ENCODE measurements at places on chromosomes 7 and 10.
A peak's percentile ranks its signal among the peaks of the same experiment; 100 is the strongest.

DNA sequence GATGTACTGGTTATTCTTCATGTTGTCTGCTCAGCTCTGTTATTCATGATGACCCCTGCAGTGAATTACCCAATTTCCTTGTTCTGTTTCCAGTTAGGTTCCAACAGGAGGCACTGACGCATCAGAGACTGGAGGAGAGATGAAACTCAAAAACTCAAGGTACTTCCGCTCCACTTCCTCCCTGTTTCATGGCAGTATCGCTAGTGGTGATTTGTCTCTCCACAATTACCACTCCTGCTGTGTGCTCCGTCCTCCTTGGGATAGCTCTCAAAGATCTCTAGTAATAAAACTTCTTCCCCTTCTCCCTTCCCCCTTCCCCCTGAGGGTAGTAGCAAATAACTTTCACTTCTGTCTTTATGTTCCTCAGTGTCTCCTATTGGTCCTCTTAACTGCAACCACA lies 107.4 kb upstream of the ABCB5 start:
- DNase-seq, result no peak

DNA sequence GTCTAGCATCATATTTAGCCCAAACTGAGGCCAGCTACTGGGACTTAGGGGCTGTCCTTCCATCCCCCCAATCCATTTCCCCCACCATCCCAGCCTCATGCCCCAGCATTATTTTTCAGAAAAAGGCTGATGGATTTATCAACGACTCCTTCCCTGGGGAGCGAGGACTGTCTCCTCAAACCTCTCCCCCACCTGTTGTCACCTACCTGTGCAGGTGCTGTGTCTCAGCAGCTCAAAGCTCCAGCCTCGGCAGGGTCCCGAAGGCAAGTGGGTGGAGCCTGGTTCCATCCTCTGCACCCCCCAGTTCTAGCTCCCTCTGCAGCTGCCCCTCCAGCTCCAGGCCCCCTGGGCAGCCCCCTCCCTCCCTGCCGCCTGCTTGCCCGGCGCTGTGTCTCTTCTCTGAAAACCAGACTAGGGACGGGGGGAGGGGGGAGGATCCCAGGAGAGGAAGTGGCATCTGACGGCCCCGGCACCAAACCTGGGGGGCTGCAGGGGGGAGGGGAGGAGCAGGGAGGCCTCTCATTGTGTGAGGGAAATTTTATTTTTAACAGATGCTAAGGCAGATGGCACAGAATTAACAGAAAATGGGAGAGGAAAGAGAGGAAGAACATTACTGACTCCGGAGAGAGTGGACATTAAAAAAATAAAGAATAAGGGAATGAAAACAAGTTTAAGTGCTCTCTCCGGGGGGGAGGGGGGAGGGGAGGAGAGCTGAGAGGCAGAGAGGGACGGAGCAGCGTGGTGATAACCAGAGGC lies 61.7 kb upstream of the PAX2 start:
- DNase-seq, result no peak

GRCh38 chr10:66717231-66717981 lies 208.4 kb upstream of the LRRTM3 start:
- no peak for DNase-seq

GRCh38 chr7:83640731-83641537 lies 8.0 kb downstream of the SEMA3E start:
- no peak for DNase-seq

- DNase-seq, result no peak
These were observed 42.6 kb downstream of the GSDME start for GRCh38 chr7:24714676-24715010.

DNA sequence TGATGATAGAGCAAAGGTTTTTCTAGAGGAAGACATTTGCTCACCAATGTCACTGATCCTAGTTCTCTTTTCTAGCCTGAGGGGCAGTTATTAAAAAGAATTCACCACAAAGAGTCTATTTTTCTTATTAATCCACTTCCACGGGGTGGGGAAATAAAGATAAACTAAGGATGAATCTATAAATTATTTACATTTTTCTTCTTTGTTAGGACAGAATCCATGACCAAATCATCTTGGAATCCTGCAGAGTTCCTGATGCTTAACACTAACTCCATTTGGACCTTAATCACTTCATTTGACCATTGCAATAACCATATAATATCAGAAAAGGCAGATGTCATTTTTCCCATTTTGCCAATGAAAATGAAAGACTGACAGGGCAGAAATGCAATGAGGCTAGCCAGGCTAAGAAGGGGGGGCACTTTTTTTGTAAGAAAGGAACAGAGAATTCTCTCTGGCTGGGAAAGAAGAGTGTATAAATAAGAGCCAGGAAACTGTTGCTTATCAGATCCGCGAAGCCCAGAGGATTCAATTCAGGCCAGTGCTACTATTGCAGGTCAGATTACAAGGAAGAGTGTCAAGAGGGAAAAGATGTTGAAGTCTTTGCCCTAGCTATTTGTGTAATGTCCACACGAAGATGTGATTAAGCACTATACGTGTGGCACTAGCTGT lies 433.2 kb downstream of the TNS3 start:
- DNase-seq, result no peak

- no peak for DNase-seq
These were observed 43.1 kb upstream of the EMX2 start for GRCh38 chr10:117499248-117500105.

DNA sequence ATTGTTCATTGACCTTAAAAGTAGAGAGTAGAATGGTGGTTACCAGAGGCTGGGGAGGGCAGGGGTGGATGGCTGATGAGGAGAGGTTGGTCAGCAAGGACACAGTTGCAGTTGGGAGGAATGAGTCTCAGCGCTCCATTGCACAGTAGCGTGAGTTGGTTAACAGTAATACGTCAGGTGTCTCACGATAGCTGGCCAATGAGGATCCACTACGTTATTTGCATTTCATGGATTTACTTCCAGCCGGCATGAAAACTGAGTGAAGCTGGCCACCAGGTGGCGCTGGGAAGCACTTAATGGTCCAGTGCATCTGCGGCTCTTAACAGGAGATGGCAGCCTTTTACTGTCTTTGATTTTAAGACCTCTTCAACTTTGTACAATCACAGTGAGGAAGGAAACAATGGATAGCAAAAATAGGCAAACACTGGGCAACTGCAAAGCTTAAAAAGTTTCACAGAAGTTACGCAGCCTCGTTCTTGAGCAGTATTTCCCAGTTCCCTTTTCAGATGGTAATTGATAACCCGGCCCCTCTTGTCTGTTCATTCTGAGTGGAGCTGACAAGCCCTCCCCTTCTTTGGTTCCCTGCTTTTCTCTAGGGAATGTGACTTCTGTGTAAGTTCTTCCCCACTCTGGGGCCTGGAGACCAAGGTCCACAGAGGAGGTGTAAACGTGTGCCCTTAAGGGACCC lies 23.7 kb downstream of the AKR1E2 start:
- peak; percentile 89 for DNase-seq

DNA sequence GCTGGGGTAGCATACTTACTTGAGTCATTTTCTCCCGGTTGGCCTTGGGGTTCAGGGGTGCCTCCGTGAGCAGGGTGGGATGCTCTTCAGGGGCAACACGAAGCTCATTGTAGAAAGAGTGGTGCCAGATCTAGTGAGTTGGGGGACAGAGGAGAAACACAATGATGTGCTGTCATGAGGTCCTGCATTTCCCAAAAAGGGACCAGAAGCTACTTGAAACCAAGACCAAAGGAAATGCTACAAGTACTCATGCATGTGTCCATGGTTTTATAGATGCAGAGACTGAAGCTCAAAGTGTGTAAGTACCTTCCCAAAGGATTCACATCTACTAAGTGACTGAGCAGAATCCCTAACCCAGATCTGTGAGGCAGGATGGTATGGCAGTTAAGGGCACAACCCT lies 8.8 kb downstream of the ACTA2 start:
- DNase-seq, result no peak

GRCh38 chr10:103545771-103546281 lies 52.3 kb downstream of the NEURL1 start:
- DNase-seq, result peak; percentile 50

GRCh38 chr10:1538531-1539061 lies 198.7 kb downstream of the ADARB2 start:
- DNase-seq, result peak; percentile 40

DNA sequence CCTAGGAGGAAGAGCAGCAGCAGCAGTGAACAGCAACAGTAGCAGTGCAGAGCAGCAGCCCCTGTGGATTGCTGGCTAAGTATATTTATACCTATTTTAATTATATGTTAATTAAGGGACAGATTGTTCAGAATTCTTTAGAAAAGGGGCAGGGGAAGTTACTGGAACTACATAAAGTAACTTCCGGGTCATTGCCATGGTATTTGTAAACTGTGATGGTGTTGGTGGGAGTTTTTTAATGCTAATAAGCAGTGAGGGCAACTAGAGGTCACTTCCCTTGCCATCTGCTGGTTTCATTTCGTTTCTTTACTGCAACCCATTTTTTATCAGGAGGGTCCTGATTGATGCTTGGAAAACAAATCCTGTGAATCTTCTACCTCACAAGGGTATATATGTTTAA lies 229.8 kb upstream of the PODXL start:
- DNase-seq, result no peak

DNA sequence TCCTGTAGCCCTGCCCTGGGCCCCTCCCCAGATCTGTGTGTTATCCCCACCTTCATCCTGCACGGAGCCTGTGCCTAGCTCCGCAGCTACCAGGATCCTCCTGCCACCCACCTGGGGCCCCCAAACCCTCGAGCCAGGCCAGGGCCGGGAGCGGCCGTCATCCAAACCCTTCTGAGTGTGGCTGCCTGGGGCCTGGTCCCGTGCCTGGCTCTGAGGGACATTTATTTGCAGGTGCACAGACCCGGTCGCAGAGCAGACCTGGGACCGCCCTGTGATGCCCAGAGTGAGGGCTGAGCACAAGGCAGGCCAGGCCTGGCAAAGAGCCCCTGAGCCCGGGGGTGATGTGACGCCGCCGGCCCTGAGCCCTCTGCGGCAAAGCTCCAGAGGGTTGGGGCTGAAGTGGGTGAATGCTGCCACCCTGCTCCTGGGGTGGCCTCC lies 27.4 kb upstream of the INPP5A start:
- DNase-seq, result peak; percentile 40

DNA sequence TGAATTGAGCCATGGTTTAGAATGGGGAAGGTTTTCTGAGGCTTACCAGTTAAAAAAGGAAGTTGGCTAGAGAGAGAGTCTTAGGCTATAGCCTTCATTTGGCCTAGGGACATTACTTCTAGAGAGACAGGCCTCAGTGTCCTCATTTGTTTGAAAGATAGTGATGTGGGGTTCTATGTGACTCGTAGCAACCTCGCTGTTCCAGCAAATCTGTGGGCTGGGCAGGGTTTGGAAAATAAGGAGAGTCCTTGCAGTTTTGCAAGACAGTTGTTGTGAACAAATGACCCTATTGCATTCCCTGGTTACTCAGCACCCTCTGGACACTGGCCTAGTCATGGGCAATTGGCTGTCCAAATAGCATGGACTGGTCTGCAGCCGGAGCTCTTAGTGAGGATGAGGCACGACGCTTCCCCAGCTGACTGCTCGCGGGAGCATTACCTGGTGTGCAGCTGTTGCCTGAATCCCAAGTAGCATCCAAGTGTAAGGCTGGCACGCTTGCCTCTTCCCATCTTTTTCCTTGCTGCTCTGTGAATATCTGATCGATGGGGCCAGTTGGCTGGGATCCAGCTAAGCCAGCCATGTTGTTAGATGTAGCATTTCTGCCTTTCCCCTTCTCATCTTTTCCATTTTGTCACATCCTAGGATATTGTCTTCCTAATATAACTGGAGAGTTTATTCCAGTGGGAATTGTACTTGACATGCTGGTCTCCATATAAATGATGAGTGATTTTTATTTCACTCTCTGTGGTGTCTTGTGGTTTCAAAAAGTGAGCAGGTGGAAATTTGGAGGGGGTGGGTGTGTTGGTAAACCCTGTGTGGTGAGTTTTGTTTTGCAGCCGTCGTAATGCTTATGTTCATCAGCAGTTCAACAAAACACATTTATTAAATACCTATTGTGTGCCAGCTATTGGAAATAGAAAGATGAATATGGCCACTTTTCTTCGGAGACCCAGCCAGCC lies 99.8 kb downstream of the SND1 start:
- DNase-seq, result peak; percentile 25

- peak; percentile 14 for DNase-seq
These were observed 387.0 kb upstream of the KCND2 start for GRCh38 chr7:119886007-119886406.

DNA sequence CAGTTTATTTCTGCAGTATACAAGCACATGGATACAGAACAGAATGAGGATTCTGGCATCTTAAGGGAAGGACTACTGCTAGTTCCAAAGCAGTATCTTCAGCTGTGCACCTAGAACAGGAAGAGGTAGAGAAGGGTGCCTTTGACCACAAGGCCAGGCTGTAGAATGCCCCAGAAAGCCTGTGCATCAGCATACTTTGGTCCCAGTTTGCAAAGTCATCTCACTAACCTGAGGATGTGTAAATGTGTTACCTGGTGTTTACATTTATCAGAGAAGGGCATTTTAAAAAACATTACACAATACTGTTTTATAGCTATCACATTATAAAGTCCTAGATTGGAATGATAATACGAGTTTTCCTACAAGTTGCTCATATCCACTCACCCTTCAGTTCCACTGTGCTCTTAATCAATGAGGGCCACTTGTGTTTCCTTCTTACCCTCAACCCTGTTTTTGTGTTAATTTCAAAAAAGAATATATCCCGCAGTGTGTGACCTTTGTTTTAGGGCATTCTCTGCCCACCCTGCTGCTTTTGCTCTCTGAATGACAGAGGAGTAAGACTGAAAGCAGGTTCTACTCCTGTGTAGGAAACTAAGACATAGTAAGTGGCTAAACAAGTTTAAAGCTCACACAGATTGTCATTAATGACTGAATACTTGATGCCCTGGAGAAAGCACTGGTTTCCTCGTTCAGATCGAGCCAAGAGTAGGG lies 3.4 kb downstream of the SLC35G1 start:
- DNase-seq, result no peak

DNA sequence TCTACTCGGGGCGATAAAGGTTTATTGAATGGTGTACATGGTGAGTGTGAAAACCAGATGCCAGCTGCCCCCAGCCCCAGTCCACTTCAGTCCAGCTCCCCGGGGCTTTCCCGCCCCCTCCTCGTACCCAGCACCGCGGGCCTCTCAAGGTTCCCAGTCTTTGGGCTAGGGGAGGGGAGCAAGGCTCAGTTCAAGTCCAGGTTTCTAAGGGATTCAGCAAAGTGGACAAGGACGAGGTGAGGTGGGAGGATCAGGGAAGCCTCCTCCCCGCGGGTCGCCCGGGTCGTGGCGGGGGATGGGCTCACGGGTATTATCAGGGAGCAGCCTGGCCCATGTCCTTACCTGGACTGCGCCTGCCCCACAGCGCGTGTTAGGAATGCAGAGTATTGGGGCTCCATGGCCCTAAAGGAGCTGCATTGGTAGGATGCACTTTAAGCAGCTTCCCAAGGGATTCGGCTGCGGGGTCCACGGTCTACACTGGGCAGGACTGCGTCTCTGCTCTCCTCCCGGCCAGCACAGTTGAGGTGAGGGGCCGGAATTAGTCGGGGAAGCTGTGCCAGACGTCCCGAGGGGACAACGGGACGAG lies 541 bp upstream of the PFKFB3 start:
- no peak for DNase-seq

Data from psoas muscle (tissue), 8 donors.